Activated CD4-positive, alpha-beta T cell treated with anti-CD3 and anti-CD28 coated beads, Interleukin-2, amount 50 U/mL, for 16 hours (primary cell): ENCODE measurements at places on chromosomes 3 and 15.
A peak's percentile ranks its signal among the peaks of the same experiment; 100 is the strongest.

GRCh38 chr3:143151004-143151731 lies 31.6 kb downstream of the CHST2 start:
- DNase-seq, result no peak

DNA sequence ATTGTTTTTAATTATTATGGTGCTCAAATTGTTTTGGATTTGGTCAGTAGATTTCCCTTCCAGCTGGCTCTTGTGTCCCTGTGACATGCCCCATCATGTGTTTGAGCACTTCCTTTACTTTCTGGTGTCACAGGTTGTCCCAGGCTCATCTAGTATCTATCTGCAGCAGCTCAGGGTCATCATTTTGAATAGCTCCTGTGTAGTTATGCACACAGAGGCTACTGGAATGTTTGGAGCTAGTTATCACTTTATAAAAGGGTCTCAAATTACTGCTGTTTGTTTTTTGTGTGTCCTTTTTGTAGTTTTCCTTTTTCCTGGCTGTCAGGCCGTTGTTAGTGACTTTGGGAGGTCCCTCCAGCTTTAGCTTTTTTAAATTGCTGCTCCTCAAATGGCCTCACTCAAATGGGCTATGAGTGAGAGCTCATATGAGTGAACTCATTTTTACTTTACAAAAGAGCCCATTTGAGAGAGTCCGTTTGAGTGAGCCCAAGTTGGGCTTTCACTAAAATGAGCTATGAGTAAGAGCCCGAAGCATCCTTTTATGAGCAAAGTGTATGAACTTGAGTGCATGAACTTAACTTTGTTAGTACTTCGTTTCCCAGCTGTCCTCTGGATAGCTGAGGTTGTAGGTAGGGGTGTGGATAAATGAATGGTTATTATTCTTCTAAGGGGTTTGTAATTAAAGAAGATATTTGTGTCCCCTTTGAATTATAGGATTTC lies 43.8 kb downstream of the SQOR start:
- DNase-seq, result no peak

GRCh38 chr3:123021996-123022510 lies 5.5 kb downstream of the SEMA5B start:
- DNase-seq, result no peak

DNA sequence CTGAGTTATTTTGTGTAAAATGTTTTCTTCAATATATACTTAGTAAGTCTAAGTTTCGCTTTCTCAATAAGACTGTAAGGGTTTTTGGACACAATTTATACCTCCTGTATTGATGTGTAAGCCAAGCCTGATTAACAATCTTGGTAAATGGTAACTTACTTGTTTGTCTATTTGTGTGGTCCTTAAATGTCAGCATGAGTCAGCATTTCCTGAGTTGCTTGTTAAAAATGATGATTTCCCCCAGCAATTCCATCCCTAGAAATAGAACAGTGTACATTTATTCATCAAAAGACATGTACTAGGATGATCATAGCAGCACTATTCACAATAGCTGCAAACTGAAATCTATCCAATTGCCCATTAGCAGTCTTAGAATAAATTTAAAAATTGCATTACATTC lies 53.4 kb upstream of the LRIG1 start:
- no peak for DNase-seq

- DNase-seq, result no peak
These were observed 844 bp downstream of the IMPG2 start for GRCh38 chr3:101319531-101319930.

GRCh38 chr3:3675186-3675585 lies 124.0 kb upstream of the LRRN1 start:
- no peak for DNase-seq

DNA sequence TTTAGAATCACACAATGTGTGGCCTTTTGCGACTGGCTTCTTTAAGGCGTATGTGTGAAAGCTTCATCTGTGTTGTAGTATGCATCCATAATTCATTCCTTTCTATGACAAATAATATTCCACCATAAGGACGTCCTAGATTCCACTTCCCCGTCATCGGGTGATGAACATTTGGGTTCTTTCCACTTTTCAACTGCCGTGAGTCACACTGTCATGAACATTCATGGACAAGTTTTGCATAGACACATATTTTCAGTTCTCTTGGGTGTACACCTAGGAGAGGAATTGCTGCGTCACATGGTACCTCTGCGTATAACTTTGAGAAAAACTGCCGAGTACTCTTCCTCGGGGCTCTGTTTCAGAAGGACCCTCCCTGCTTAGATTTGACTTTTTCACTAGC lies 97.3 kb downstream of the TOP2B start:
- no peak for DNase-seq

DNA sequence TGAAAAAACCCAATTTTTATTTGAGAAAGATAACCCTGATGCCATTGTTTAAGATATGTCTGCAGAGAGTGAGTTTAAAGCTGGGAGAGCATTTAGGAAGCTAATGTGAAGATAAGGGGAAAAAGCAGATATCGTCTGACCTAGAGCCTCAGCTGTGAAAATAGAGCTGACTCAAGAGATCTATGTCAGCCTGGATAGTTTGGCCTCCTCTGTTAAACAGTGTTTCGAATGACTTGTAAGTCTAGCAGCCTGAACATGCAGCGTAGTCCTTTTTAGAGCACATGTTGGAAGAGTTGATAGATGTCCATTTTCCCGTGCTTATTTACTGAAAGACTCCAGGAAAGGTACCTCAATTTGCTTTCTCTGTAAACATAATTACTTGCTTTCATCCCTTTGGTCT lies 48.1 kb downstream of the ALCAM start:
- DNase-seq, result no peak

DNA sequence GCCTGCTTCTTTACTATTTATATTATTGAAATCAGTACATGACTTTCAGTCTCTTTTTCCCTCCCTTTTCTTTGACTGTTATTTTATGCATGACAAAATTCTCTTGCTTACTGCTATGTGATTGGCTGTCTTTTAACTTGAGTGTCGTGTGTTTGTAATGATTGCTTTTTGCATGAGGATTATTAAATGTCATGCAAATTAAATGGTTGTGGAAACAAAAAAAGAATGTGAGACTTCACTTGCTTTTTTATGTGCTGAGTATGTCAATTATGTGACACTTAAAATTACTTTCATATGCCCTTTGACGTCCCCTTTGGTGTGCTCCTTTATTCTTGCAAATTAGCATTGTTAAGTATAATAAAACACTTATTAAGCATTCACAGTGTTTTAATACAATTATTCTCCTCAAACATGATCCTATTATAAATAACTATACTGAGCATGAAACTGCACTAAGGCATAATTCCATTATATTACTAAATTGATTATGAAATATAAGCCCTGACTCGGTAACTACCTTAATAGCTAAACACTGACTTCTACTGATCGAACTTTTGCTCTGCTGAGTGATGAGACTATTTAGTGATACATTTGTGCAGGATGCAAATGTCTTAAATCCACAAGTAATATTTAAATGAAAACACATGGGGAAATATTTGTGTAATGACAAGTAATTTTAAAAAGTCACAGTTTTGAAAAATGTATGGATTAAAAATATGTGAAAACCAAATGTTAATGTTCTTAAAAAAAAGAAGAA lies 401.7 kb downstream of the NLGN1 start:
- no peak for DNase-seq

GRCh38 chr3:177150970-177151627 lies 46.2 kb downstream of the TBL1XR1 start:
- peak; percentile 51 for DNase-seq

DNA sequence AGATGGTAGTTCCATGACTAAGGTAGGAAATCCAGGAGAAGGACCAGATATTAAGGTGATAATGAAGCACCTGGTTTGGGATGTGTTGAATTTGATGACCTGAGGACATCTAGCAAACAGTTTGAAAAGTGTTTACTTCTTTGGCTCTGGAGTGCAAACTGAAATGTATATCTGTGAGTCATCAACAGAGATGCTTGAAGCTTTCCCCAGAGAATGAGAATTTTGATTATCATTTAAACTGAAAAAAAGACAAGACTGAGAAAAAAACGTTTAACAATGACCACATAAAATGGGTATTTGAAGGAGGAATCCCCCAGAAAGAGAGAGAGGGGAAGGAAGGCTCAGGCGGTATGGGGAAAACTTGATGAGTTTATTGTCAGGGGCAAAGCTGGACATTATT lies 20.7 kb upstream of the GSK3B start:
- DNase-seq, result no peak

GRCh38 chr15:60721257-60721626 lies 242.3 kb upstream of the ICE2 start:
- DNase-seq, result no peak

GRCh38 chr3:178699810-178700209 lies 163.6 kb downstream of the KCNMB2 start:
- no peak for DNase-seq

DNA sequence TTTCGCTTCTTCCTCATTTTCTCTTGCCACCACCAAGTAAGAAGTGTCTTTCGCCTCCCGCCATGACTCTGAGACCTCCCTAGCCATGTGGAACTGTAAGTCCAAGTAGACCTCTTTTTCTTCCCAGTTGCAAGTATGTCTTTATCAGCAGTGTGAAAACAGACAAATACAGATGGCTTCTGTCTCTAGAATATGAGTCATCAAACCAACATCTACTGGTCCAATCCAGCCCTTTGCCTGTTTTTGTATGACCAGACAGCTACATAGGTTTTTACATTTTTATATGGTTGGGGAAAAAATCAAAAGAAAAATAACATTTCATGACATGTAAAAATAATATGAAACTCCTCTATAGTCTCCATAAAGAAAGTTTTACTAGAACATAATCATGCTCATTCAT lies 118.7 kb upstream of the PTPRG start:
- DNase-seq, result no peak

DNA sequence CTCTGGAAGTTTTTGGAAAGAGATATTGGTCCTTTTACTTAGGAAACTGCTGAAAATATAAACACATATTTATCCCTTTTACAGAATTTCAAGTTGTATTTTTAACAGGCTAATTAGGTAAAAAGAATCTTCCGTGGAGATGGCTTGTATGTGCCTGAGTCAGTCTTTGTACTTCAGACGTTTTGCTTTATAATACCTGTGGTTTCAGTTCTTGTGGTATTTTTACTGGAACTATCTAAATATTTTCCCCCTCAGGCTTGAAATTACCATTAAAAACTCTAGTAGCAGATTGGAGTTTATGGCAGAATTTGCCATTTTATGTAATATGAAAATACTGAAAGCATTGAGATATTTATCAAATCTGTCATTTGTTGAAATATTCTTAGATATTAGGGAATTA lies 151.6 kb upstream of the CGNL1 start:
- no peak for DNase-seq

- no peak for DNase-seq
These were observed 247.7 kb downstream of the VGLL3 start for GRCh38 chr3:86743233-86743632.

DNA sequence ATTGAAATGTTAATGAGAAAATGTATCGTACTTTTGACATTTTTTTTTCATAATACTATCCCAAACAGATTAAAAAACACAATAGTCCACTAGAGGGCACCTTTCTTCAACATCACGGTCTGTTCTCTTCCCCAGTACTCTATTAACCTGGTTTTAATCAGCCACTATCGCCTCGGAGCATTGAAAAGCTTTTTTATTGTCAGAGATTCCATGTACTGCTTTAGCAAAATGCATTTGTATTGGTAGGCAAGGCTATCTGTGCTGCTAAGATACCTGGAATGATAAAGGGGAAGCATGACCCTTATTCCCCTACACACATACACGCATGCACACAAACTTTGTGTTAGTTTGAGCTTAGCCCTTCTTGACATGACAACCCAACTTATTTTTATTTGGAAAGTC lies 160.1 kb upstream of the IL12A start:
- DNase-seq, result peak; percentile 33
